ENCODE measurements at places on chromosomes 5 and 9.

GRCh38 chr9:34046784-34047379 is 1.8 kb downstream of the UBAP2 start:
- DNase-seq, result peak; percentile 26

- no peak for DNase-seq
Observed at GRCh38 chr5:17088051-17088450, 129.4 kb upstream of the BASP1 start.

GRCh38 chr5:110718311-110718710 is 8.2 kb downstream of the TMEM232 start:
- no peak for DNase-seq

- DNase-seq, result no peak
Observed at GRCh38 chr5:88290801-88291200, 22.2 kb upstream of the TMEM161B start.

DNA sequence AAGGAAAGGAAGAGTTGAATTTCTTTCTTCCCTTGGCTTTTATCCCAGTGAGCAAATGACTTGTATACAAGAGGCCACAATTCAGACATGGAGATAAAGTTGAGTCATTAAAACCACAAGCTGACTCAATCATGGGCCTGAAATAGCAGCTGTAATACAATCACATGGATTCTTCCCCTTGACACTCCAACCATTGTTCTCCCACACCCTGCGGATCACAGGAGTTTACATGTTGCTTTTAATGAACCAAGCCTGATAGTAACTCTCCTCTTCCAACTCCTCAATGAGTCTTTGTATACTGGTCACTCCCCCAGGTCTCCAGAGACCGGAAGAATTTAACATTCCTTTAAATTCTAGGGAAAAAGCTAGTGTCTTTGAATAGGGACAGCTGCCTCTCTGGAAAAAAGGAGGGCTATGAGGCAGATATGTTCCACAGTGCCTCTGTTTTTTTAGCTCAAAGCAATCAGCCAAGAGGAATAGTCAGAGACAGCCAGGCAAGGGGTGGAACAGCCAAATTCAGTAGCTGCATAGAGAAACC is 32.4 kb downstream of the PCDHGC5 start:
- peak; percentile 100 for DNase-seq

GRCh38 chr5:57184322-57184721 is 10.5 kb downstream of the GPBP1 start:
- DNase-seq, result no peak

- no peak for DNase-seq
Observed at GRCh38 chr5:87321605-87322004, 53.9 kb downstream of the RASA1 start.

GRCh38 chr5:145774442-145774841 is 60.7 kb downstream of the PRELID2 start:
- no peak for DNase-seq

- DNase-seq, result no peak
Observed at GRCh38 chr9:86481466-86481865, 127.3 kb upstream of the TUT7 start.

Data from foreskin melanocyte (primary cell).